Panc1 (cell line): ENCODE measurements at places on chromosomes 7 and 10. TPM values are rescaled to one million over a fixed set of nuclear protein-coding genes. Genes with fewer than 3 reads are reported as not detected.
A peak's percentile ranks its signal among the peaks of the same experiment; 100 is the strongest.

ZNF3 gene
- 32.9 TPM for total RNA-seq

DNA sequence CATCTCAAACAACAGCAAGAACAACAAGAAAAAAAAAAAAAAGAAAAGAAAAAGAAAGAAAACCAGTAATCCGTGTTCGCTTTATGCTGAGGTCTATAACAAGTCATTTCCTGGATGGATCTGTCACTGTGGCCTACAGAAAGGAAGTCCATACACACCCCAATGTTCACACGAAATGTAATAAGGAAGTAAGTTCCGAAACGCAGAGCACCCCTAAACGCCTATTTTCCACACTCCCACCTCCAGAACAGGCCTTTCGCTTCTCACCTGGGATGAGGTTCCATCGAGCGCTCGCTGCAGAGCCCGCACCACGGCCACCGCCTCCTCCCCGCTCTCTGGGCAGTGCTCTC, 735 bp downstream of the ZNF394 start:
- no peak for DNase-seq

- DNase-seq, result no peak
These were observed 357.1 kb downstream of the SEMA3D start for GRCh38 chr7:84829719-84830118.

- no peak for DNase-seq
These were observed 182.2 kb downstream of the WDR11 start for GRCh38 chr10:121033366-121033765.

- peak; percentile 32 for DNase-seq
These were observed 75.1 kb downstream of the MAD1L1 start for GRCh38 chr7:2157473-2158279.

DNA sequence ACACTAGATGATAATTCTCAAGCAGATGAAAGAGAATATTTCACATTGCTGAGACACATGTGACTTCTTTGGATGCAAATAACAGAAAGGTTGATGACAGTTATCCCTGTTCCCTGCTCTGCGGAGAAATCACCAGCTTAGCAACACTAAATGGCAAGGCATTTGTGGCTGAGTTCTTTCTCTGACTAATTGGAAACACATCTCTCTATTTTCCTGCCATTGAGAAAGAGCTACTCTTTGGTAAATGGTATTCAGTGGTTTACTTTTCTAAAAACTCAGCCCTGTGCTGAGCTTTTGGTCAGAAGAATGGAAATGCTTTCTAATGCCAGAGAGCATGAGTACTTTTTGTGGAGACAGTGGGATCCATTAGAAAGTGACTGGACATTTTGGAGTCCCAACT, 771.4 kb downstream of the LRMDA start:
- DNase-seq, result no peak

NPTX2 gene
- total RNA-seq, result 0.15 TPM

ZSCAN21 gene
- 13.4 TPM for total RNA-seq

DNA sequence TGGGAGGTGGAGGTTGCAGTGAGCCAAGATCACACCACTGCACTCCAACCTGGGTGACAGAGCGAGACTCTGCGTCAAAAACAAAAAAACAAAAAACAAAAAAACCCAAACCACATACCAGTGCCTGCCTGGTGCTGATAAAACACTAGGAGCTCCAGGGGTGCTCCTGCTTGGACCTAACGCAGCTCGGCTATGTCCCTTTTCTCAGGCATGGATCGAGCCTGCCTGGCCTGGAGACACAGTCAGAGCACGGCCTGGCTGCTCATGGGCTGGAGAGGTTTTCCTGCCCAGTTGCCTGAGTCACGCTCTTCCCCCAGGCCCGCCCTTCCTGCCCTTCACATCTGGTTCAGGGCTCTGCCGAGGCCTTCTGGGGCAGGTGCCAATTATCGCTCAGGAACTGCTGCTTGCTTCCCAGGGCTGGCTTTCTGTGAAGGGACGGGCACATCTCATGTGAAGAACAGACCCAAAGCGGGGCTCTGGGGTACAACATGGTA, 12.6 kb upstream of the NPFFR1 start:
- DNase-seq, result peak; percentile 50

- DNase-seq, result no peak
These were observed 155.1 kb upstream of the MKI67 start for GRCh38 chr10:128281343-128281742.

JCAD gene
- 40.7 TPM for total RNA-seq

OGDHL gene
- 1.3 TPM for total RNA-seq

- no peak for DNase-seq
These were observed 240.0 kb upstream of the RHOBTB1 start for GRCh38 chr10:61183967-61184366.

DNA sequence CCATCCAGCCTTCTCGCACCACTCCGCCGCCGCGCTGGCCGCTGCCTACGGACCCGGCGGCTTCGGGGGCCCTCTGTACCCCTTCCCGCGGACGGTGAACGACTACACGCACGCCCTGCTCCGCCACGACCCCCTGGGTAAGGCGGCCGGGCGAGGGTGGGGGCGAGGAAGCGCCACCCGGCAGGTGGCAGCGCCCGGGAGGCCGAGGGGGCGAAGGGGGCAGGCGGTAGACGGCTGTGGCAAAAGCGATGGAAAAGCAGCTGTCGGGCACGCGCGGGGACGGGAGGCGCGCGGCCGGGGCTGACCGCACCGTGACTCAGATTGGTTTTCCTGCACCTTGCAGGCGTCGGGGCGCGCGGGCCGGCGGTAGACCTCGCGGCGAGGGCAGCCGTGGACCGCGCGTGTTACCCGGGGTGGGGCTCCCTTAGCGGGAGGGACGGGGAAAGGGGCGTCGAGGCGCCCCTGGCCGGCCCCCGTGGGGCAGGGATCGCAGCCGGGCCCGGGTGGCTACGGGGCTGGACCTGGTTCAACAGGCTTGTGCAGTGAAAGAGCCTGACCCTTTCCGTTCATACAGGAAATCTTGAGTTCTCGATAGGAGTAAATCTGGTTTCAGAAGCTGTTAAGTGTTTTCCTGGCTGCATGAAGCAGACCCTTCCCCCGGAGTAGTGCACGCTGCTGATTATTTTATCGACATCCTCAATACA, 608 bp downstream of the HHEX start:
- no peak for DNase-seq

DNA sequence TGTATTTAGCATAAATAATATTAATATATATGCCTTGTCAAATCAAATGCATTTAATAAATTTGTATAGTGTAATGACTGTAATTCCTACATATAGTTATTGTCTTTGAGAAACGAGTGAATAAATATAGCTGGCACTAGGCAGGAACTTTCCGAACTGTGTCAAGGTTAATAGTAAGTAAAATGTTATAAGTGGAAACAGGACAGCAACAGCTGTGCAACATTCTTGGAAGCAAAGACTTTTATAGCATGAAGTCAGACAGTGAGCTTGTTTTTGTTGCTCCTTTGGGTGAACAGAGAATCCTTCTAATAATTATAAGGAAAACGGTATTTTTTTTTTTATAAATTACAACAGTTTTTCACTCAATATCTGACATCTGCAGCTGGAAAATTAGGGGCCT, 14.0 kb upstream of the EXOC6 start:
- no peak for DNase-seq

TEX47 gene
- not detected for total RNA-seq

EZH2 gene
- total RNA-seq, result 38.3 TPM

- peak; percentile 13 for DNase-seq
These were observed 119.9 kb downstream of the TFEC start for GRCh38 chr7:115910541-115911164.

GRCh38 chr7:80842022-80842790, 76.6 kb downstream of the SEMA3C start:
- DNase-seq, result no peak

GRCh38 chr7:90886416-90886815, 290.3 kb downstream of the CDK14 start:
- DNase-seq, result no peak

GRCh38 chr7:128882134-128882533, 19.5 kb downstream of the ATP6V1F start:
- DNase-seq, result no peak

MRC1 gene
- 0.21 TPM for total RNA-seq

DNA sequence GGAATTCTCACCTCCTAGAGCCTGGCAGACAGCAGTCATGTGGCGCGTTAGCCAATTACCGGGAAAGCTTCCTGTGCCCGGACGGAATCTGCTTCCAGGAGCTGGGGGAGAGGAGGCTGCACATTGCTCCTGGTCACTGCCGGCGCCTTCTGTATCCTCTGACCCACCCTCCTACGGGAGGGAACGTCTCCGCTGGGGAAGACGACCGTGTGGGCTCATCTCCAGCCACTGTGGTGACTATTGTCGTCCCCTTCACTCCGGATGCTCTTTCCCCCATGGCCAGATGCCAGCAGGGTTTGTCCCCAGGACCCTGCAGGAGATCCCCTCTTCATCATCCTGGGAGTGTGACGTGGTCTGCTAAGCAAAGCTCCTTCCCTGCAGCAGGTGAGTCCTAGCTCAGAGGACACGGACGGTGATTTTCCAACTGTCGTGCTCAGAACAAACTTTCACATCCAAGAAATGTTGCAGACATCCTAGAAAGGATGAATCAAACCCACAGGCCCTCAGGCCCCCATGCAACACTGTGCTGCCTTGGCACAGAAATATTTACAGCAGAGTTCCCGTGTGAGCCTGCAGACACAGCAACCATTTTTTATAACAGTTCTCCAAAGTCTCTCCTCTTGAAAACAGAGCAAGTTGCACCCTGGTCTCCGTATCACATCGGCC, 29.6 kb upstream of the FAM20C start:
- no peak for DNase-seq

DNA sequence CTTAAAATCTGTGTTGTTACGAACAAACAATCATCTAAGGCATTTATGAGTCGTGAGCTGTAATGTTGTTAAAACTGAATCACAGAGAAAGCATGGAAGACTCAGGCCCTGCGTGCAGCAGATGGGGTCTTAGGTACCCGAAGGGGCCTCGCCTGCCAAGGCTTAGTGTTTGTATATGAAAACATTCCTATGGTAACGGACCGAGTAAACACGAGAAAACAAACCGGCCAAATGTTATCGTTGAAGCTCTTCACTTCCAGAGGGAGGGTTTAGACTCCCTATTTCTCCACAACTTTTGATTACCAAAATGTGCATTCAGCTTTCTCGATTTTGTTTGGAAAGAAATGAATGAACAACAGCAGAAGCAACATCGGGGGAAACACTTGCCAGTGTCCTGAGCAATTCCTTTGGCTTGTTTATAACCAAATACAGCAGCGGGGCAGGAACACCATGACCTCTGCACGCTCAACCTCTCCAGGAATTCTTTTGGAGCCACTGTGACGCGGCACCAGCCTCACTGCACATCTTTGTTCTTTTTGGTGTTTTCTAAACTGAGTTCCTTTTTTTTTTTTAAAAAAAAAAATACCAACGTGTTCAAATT, 121.6 kb upstream of the KLF6 start:
- peak; percentile 89 for DNase-seq

DNA sequence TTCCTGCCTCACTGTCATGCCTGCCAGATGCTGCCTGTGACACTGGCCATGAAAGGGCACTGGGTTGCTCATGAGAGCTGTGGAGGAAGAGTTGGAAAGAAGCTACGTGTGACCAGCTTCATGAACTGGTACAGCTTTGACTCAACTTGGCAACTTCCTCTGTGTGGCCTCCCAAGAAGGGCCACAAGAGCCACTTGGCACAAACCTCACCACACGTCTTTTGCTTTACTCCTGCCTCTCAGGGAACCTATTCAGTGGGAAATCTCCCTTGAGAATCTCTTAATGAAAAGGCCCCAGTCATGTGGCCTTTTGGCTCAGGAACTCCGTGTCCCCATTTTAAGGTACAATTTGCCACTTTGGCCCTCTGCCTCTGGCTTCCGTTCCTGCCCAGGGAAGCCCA, 54.5 kb downstream of the FRMD4A start:
- DNase-seq, result no peak

DDX56 gene
- 147 TPM for total RNA-seq

DNA sequence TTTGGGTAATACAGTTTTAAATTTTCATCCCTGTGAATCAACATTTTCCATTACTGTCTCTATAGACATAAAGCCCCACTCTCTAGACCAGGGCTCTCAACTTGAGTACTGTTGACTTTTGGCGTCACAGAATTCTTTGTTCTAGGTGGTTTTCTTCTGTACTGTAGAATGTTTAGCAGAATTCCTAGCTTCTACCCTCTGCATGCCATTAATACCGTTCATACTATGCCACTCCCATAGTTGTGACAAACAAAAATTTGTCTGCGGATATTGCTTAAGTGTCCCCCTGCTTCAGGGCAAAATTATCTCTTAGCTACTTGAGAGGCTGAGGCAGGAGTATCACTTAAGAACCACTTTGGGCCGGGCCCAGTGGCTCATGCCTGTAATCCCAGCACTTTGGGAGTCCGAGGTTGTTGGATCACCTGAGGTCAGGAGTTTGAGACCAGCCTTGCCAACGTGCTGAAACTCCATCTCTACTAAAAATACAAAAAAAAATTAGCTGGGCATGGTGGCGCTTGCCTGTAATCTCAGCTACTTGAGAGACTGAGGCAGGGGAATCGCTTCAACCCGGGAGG, 57.3 kb upstream of the NRG3 start:
- DNase-seq, result no peak

TSPAN12 gene
- total RNA-seq, result 1.4 TPM

- DNase-seq, result no peak
These were observed 397.5 kb downstream of the KCNMA1 start for GRCh38 chr10:77240041-77240652.

DNA sequence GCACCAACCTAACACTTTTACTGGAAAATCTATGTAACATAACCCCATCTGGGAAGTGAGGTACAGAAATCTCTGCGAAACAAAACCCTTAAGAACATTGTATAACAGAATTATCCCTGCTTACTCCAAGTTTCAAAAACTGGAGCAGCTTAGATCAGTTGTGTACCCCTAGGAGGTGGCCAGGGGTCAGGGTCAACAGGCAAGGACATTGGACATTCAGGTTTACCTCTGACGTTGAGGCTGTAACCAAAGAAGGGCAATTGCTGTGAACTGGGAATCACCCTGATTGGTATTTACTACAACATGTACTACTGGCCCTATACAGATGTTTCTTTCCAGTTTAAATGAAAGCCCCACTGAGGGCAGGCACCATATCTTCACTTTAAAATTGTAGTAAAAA, 13.1 kb downstream of the SFXN3 start:
- DNase-seq, result no peak

FZD8 gene
- 1.8 TPM for total RNA-seq

PIP gene
- total RNA-seq, result not detected

- no peak for DNase-seq
These were observed 214.7 kb downstream of the DNAJB6 start for GRCh38 chr7:157551325-157552070.

MYL10 gene
- total RNA-seq, result not detected

HTR5A gene
- total RNA-seq, result not detected

SLC18A3 gene
- total RNA-seq, result not detected

PLA2G12B gene
- not detected for total RNA-seq

CPN1 gene
- not detected for total RNA-seq

GPR141 gene
- total RNA-seq, result not detected

PLAU gene
- total RNA-seq, result 305 TPM

DNA sequence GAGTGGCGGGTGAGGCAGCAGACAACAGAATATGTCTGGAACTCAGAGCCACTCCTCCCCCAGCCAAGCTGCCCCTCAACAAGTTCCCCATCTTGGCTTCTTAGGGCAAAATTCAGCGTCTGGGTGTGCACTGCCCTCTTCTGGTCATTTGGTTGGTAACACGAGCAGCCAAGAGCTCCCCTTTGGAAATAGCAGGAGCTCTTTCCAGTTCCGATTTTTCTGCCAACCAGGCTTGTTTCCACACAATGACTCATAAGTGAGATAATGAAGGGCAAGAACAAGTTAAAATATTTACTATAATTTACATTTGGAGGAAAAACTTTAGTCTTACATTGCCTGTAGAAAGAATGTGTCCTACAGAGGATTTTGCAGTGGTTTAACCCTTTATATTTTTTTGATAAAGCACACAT, 70.5 kb downstream of the ADCYAP1R1 start:
- DNase-seq, result peak; percentile 64

- no peak for DNase-seq
These were observed 121.9 kb downstream of the USP6NL start for GRCh38 chr10:11489591-11489990.
